ENCODE measurements at places on chromosomes 12 and 14.

DNA sequence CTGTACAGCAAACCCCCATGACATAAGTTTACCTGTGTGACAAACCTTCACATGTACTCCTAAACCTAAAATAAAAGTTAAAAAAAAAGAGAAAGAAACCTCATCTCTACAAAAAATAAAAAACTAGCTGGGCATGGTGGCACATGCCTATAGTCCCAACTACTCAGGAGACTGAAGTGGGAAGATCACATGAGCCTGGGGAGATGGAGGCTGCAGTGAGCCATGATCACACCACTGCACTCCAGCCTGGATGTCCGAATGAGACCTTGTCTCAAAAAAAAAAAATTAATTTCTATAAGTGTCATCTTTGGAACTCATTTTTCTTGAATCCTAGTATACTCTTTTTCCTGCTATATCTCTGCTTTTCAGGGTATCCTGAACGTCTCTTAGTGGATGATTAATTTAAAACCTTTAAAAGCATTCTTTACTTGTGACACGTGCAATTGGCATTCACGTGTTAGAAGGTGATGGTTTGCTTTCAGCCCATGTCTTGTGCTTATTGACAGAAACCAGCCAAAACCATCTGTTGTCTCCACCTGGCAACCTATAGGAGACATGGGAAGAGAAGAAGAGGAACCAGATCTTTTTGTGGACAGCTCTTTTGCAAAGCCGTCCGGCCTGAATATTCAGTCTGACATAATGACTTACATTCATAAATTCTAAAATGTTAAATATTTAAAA is 30.6 kb upstream of the PPFIBP1 start:
- no peak for DNase-seq

DNA sequence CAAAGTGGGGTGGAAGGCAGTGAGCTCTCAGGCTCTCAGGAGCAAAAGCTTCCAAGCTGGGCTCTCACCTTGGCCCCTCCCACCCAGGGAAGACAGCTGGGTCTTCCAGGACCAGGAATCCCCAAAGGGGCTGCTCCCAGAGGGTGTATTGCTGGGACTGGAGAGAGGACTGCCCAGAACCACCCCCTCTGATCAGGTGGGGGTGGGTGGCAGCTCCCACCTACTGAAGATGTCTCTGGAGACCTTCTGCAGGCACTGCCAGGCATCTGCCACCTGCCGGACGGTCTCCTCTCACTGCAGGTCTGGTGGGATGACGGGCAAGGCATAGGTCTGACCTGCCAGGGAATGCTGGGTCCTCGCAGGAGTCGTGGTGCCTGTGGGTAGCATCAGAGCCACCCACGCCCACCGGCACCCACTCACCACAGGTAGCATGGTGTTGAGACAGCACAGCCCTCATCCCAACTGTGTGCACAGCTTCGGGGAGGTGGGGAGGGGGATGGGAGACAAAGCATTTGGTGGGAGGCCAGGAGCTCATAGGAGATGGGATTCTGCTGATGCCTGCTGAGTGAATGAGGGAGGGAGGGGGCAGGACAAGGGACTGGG is 103.2 kb downstream of the SINHCAF start:
- no peak for DNase-seq

- no peak for DNase-seq
Observed at GRCh38 chr14:64838656-64839055, 41.1 kb downstream of the SPTB start.

DNA sequence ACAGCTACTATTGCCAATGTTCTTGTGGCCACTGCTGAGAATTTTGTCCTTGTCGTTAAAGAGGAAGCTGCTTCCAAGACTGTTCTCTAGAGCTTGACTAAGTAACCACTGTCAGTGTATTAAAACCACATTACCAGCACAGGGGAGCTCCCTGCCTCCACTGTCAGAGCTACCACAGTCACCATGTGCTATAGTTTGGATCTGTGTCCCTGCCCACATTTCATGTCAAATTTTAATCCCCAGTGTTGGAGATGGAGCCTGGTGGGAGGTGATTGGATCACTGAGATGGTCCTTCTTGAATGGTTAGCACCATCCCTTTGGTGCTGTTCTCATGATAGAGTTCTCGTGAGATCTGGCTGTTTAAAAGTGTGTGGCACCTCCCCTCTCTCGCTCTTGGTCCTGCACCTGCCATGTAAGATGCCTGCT is 23.2 kb upstream of the RAP1B start:
- no peak for DNase-seq

DNA sequence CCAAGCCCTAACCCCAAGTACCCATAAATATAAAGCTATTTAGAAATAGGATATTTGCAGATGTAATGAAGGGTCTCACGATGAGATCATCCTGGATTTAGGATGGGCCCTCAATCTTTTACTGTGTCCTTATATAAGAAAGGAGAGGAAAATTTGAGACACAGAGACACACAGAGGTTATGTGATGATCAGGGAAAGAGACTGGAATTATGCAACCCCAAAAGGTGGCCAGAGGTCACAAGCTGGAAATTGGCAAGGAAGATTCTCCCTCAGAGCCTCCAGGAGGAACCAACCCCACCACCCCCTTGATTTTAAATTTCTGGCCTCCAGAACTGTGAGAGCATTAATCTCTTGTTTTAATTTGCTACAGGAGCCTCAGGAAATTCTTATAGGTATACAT is 334.9 kb upstream of the PRICKLE1 start:
- DNase-seq = no peak
